Fibroblast of lung (primary cell): ENCODE measurements at places on chromosomes 3 and 15.

DNA sequence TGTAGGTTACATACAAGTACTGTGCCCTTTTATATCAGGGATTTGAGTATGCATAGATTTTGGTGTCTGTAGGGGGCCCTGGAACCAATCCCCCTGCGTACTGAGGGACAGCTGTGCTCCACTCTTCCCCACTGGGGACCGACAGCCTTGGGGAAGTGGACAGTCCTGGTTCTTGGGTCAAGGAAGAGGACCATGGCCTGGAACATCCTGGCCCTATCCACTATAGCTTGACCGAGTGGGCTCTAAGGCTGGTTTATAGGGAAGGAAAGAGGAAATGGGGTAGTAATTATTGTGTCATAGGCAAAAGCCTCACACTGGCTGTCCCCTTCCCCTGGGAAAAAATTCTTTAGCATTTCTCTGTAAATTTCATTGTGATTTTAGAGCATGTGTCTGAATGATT, 49.5 kb downstream of the CRTC3 start:
- DNase-seq: no peak

DNA sequence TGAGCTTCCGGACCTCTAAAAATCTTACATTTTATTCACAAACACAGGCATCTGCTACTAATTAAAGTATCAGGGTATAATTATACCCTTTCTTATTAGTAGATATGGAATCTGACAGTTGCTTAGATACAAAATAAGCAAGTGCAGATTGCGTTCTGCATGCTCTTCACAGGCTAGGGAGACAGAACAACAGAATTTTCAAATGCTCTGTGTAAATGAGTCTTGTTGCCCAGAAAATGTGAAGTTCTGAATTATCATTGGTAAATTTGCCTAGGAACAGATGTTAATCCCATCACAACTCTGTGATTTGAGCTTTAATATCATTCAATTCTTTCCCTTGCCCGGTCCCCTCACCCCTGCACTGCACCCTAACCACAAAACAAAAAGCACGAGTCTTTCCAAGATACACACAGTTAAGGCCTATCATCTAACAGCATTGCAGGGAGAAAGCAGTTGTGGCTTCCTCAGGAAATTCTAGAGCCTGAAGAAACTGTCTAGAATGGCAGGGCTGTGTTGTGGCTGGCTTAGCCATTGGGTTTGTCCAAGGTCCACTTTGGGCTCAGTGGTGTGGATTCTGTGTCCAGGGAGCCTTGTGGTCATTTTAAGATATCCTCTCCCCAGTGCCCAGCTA, 119.8 kb downstream of the PDCD6IP start:
- no peak for DNase-seq

- DNase-seq: no peak
Observed at GRCh38 chr3:1330107-1330506, 237.3 kb downstream of the CNTN6 start.

GRCh38 chr15:34721802-34722438, 32.9 kb downstream of the GJD2 start:
- peak; percentile 61 for DNase-seq

DNA sequence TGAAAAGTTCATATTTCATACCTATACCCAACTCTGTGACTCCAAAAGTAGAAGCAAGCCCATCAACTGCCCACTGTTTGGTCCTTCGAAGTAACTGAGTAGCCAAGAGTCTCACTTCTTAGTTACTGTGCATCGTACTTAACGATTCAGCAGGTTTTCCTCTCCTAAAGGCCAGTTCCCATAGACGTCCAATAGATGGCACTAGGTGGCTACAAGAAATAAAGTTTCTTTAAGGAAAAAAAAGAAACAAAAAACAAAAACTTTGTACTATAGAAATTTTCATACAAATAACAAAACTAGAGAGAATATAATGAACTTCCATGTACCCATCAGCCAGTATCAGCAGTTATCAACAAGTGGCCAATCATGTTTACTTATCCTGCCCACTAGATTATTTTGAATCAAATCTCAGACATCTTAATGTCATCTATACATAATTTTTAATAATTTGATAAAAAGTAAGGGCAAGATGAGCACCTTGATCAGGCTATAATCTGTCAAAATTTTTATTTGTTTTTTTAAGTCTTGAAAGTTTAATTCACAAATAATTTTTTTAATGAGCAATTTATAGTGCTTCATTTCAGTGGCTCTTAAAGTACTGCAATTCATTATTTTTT, 63.8 kb upstream of the ACP3 start:
- peak; percentile 86 for DNase-seq

DNA sequence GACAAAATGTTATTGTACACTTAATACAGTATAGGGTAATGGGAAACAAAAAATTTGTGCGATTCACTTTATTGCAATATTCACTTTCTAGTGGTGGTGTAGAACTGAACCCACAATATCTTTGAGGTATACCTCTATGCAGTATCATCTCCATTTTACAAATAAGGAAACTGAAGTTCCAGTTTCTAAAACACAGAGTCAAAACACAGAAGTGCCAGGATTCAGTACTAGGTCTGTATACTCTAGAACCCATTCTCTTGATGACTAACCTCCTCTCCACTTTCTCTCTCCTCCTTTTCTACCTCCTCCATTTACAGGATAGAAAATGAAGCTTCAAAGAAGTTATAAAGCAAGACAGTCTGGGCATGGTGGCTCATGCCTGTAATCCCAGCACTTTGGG, 62.2 kb downstream of the MB21D2 start:
- no peak for DNase-seq

- no peak for DNase-seq
Observed at GRCh38 chr3:179455954-179456353, 4.7 kb upstream of the GNB4 start.

DNA sequence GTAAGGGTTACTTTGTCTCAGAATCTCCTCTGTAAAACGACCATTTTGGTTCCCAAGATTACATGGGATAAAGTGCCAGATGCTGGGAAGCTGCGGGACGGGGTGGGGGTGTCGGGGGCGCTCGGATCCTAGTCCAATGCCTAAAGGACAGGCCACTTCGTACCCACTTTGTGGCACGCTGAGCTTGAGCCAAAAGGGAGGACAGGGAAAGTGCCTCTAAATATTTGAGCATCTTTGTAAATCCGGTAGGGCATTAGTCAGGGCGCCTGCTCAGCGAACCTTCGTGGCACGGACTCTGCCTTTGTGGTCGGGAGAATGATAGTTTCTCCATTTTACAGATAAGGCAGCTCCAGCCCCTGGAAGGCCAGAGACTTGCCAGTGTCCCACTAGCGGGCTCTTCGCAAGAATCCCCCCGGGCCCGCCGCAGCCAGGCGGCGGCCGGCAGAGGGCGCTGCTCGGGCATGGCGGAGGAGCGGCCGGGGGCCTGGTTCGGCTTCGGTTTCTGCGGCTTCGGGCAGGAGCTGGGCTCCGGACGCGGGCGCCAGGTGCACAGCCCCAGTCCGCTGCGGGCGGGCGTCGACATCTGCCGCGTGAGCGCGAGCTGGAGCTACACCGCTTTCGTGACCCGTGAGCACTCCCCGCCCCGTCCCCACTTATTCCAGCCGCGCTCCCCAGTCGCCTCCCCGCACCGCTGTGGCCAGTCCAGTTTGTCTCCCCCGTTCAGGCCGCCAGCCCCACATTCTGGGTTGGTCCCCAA, 1.8 kb downstream of the RCCD1 start:
- peak; percentile 69 for DNase-seq
